Activated T-cell treated with anti-CD3 and anti-CD28 coated beads for 1 hour (primary cell): ENCODE measurements at places on chromosomes 2 and 18.

DNA sequence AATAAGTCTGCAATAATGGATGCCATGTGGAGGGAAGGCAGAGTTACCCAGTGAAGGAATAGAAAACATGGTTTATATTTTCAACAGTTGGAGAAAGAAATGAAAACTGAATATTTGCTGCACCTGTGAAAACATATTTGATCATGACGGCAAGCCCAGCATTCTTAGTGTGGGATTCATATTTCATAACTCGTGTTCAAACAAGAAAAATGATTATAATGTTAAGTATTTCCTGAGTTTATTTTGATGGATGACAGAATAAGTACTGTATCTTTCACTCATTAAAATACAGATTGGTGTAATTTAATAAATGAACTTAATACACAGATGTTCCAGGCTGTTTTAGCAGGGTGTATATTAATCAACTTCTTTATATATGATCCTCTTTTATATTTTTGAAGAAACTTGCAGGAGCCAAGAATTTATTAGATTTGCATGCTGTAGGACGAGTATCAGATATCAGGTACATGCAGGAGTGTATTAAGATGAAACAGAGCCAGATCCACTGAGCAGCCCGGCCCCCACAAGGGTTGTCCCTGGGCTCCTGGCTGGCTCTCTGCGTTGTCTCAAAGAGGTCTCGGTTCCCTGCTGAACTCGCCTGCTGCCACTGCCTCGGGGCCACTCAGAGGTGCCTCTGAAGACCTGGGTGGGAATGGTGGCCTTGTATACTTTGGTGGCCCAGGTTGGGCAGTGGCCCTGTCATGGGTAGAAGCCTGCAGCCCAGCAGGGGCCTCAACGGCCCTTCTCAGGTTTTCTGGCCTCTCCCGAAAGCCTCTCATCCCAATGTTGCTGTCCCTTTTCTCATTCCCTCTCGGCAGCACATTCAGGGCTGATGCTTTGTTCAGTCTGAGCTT lies 95.0 kb upstream of the LDAH start:
- DNase-seq = no peak

DNA sequence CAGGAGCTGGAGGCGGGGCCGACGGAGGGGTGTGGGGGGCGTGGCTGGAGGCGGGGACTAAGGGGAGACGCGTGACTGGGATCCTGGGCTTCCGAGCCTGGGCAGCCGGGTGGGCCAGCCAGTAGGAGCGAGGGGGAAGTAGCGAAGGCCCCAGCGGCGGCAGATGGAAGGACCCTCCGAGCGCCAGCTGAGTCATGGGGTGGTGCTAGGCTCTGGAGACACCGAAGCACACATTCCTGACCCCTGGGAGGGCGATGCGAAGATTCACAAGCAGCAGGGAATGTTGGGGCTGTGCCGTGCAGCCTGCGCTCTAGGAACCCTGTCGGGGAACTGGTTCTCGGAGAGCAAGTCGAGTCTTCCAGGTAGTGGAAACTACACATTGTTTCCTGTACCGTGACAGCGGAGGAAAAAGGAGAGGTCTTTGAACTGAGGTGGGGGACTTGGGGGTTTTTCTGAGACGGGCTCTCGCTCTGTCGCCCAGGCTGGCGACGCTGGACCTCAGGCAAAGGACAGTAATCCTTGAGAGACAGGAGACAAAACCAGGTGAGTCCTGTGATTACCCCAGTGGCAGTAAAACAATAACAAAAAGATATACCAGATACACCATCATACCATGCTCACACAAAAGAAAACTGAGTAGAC lies 650 bp upstream of the AFG3L2 start:
- no peak for DNase-seq

GRCh38 chr2:6525475-6525964 lies 340.2 kb downstream of the CMPK2 start:
- DNase-seq = no peak

DNA sequence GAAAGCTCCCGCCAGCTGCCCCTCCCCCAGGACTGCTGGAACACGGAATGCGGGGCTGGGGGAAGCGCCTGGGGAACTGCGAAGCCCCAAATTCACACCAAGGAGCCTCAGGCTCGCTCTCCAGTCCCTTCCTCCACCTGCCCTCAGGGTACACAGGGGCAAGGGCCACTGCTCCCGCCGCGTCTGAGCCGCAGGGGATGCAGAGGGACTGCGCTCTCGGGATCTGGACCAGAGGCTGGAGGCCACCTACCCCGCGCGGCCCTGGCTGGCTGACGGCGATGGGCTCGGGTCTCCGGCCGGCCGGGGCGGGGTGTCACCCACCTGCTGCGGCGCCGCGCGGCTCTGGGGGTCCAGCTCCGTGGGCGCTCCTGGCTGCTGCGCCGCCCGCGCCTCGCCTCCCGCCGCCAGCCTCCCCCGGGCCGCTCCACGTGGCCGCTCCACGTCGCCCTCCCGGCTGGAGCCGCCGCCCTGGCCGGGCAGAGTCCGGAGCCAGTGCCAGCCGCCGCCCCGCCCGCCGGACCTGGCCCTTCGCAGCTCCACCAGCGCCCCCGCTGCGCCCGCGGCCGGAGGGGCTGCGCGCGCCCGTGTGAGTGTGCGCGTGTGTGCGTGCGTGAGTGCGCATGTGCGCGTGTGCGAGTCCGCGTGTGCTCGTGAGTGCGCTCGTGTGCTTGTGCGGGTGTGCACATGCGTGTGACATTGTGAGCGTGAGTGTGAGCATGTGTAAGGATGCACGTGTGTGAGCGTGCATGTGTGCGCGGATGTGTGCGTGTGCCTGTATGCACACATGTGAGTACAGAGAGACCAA lies at the start of gene CGREF1:
Gene CGREF1, minus strand, starts transcription at position 604 of the 805 bp plus-strand sequence. CDS start 14,762 bp downstream, outside the sequence.
- no peak for DNase-seq

DNA sequence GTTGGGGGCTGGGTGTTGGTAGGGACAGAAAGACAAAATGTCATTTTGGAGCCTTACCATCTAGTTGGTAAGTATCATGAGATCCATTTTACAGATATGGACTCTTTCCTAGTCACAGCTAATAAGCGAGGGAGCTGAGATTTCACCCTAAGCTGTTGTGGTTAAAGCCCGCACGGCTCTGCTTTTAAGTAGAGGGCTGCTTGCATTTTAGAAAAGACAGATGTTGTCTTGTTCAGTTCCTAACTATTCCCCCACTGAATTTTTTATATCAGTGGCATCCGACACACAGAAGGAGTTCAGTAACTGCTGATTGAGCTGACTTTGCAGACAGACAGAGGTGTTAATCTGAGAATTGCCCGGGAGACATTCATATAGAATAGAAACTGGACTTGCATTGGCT lies 3.7 kb downstream of the QPCT start:
- no peak for DNase-seq
